ENCODE measurements at places on chromosomes 2 and 18. TPM values are rescaled to one million over a fixed set of nuclear protein-coding genes. Genes with fewer than 3 reads are reported as not detected.

Gene IL1F10
- not detected for total RNA-seq

Gene BOK
- total RNA-seq, result 34.8 TPM

Gene KCNIP3
- total RNA-seq, result under 0.01 TPM

Gene OBSL1
- total RNA-seq, result 13.9 TPM

Gene CROCC2
- not detected for total RNA-seq

Gene HRH4
- not detected for total RNA-seq

Gene TTN
- total RNA-seq, result 0.49 TPM

Gene DLX1
- not detected for total RNA-seq

Gene SERPINB2
- total RNA-seq, result 0.16 TPM

Gene ZBTB14
- 9.6 TPM for total RNA-seq

Gene MYO3B
- not detected for total RNA-seq

Gene KLHL14
- total RNA-seq, result 0.16 TPM

Gene STRADB
- 21.1 TPM for total RNA-seq

Gene MAP3K19
- total RNA-seq, result not detected

Gene SERPINB12
- not detected for total RNA-seq

Gene KCNF1
- total RNA-seq, result 3.1 TPM

Gene IER3IP1
- 22.5 TPM for total RNA-seq

Gene UGT1A4
- total RNA-seq, result not detected

Gene SLC19A3
- total RNA-seq, result not detected

Gene APOB
- under 0.01 TPM for total RNA-seq

Gene PLCL1
- 2.0 TPM for total RNA-seq

Gene GAREM1
- total RNA-seq, result 0.63 TPM

Gene COL4A3
- not detected for total RNA-seq

Gene GCA
- 12.0 TPM for total RNA-seq

Gene ANKRD62
- total RNA-seq, result not detected

Gene TMEM17
- total RNA-seq, result 0.65 TPM

Gene BOLL
- total RNA-seq, result not detected

Gene CD302
- 11.6 TPM for total RNA-seq

Gene ACVR1
- 8.1 TPM for total RNA-seq

Gene TEX44
- not detected for total RNA-seq

Gene GPR45
- not detected for total RNA-seq

Gene NBEAL1
- 14.1 TPM for total RNA-seq

Gene PCARE
- total RNA-seq, result not detected

Gene MAP2
- 5.0 TPM for total RNA-seq

Data from bladder microvascular endothelial cell (primary cell).